ENCODE measurements at places on chromosomes 6 and 20. TPM values are rescaled to one million over a fixed set of nuclear protein-coding genes. Genes with fewer than 3 reads are reported as not detected.

DNA sequence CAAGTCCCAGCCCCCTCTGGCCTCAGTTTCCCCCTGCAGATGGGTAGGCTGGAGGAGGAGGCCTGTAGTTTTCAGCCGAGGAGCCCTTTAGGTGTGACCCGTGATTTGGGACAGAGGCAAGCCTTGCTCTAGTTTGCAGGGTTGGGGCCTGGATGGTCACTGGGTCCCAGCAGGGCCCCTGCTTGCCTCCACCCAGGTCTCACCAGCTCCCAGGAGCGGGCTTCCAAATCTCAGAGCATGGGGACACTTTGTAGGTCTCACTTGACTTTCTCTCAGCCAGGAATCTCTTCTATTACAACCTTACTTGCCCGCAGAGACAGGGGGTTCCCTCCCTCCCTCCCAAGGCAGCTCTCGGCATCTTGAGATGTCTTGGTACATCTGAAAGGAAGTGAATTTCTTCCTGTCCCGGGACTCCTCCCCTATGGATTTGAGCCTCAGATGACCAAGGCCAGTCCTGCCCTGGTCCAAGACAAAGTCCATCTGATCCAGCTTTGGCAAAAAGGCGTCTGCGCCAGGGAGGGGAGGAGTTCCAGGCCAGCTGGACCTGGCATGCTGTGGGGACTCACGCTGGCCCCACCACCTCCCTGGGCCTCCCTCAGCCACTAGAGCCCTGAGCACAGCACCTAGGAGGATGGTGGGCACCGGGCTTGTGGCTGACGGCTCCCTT, 47.4 kb downstream of the SRC start:
- DNase-seq, result no peak

DNA sequence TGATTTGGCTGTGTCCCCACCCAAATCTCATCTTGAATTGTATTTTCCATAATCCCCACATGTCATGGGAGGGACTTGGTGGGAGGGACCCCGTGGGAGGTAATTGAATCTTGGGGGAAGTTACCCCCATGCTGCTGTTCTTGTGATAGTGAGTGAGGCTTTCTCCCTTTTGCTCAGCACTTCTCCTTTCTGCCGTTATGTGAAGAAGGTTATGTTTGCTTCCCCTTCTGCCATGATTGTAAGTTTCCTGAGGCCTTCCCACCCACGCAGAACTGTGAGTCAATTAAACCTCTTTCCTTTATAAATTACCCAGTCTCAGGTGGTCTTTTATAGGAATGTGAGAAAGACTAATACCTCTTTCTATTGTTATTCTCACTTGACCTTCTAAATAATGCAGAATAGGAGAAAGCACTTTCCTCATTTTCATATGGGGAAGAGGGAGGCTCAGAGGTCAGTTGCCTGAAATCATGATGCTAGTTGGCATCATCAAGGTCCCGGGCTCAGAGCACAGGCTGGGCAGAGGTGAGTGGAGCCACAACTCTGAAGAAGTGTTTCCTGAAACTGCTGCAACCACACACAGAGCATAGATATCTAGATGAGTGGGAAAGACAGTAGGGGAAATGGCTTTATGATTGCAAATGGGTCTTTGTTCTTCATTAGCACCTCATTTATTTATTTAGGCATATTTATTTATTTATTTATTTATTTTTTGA, 191.0 kb downstream of the QKI start:
- DNase-seq, result no peak

GRCh38 chr6:133377219-133377618, 136.1 kb downstream of the EYA4 start:
- DNase-seq, result no peak

DNA sequence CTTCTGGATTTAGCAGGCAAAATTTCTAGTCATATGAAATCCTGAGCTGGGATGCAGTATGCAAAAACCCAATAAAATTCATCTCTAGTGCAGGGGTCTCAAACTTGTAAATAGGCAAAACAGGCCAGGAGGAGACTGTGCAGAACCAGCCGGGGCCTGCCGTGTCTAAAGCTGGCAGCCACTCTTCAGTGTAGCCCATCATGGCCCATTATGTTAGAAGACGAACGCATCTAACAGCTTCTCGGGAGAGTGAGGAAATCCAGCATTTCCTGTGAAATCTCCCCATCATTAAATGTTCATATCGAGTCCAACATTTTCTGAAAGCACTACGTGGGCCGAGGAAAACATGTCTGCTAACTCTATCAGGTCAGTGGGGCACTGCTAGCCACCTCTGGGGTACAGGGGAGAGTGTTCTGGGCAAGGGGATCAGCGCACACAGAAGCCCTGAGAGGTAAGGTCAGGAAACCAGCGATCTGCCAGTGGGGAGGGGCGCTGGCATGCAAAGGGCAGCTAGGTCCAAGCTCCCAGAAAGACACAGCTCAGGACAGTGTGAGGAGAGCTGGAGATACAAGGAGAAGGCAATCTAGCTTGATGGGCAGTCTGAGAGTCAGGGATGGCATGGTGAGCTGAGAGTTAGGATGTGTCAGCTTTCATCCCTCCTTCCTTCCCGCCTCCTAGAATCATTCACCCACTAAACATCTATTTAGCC, 144.2 kb downstream of the PREX1 start:
- no peak for DNase-seq

LAMA5 gene
- polyA plus RNA-seq, result 262 TPM

SCP2D1 gene
- not detected for polyA plus RNA-seq

CST4 gene
- polyA plus RNA-seq, result not detected

PNPLA1 gene
- polyA plus RNA-seq, result not detected
